NCI-H1105 treated with DMSO at 0.1 percent for 48 hours (cell line): ENCODE measurements at places on chromosomes 16 and 17.

GRCh38 chr17:77390870-77391269 lies 250.1 kb downstream of the SEC14L1 start:
- no peak for DNase-seq

DNA sequence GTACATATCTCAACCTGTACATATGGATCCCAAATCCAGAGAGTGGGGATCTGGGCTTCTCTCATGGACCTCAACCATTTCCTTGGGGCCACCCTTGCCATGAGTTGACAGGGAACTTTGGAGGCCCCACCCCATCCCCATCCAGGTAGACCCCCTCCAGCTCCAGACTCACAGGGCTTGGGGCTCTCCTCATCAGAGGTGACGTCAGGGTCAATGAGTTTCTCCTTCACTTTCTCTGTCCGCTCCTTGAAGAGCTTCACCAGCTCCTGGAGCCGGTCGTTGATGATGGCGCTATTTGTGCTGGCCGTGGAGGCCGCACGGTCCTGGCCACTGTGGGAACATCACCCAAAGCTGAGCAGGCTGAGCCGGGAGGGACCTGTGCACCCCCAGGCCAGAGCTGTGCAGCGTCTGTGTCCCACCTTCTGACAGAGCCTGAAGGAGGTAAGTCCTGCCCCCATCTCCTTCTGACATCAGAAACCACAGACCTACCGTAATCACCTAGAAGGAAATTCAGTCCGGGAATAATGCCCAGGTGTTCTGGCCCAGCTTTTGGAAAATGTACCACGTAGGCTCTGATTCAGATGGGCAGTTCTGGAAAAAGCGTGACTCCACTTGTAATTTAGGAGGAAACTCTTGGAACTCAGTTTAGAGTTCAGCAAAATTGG lies 50.6 kb downstream of the CNGB1 start:
- DNase-seq, result no peak

- no peak for DNase-seq
Measured at GRCh38 chr17:32240750-32241149, 24.9 kb upstream of the RHBDL3 start.

DNA sequence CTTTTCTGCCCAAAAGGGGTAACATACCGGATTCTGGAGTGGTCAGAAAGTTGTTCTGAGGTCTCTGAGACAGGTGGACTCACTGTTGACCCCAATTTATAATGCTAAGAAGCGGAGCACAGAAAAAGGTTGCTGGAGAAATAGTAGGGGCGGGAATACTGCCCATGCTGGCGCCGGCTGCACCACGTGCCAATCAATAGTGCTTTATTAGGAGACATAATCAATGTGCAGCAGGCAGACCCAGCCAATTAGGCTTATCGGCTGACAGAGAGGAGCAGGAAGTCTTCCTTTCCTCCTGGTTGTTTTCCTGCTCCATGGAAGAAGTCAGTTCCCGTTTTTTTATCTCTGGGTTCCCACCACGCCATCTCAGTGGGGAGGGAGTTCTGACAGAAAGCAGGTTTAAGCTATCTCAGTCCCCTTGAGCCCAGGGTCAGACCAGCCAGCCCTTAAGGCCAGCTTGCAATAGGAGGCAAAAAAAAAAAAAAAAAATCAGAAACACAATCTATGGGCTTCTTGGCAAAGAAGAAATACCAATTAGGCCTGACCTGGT lies 68.2 kb upstream of the IRX6 start:
- DNase-seq, result no peak
